GM12892 (cell line): ENCODE measurements at places on chromosomes 3 and 15.

DNA sequence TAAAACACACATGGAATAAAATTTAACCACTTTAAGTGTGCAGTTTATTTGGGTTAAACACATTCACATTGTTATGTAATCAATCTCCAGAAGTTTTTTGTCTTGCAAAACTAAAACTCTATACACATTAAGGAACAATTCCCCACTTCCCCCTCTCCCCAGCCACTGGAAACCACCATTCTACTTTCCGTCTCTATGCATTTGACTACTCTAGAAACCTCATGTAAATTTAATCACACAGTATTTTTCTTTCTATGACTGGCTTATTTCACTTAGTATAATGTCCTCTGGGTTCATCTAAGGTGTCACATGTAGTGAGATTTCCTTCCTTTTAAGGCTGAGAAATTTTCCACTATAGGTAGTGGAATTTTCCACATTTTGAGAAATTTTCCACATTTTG lies 568.7 kb upstream of the UBE2E2 start:
- no peak for DNase-seq

GRCh38 chr3:111577798-111578685 lies 17.1 kb downstream of the ZBED2 start:
- DNase-seq: no peak

DNA sequence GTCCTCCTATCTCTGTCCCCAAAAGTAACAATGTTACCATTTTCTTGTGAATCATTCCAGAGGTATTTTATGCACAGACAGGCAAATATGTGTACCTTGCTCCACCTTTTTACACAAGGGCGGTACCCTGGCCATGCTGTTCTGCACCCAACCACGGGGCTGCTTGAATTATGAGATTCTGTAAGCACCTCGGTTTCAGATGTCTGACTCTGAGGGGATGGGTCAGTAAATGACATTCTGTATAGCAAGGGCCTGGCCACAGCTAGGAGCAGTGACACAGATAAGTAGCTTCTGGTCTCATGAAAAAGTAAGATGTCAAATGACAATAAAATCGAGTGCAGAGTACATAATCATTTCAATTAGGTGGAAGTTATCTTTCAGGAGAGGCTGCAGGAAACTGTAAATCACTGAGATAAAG lies 30.4 kb upstream of the FLNB start:
- no peak for DNase-seq

GRCh38 chr3:177321819-177322218 lies 124.5 kb upstream of the TBL1XR1 start:
- no peak for DNase-seq

GRCh38 chr3:179732661-179733348 lies 80.0 kb downstream of the USP13 start:
- no peak for DNase-seq

- DNase-seq: no peak
Observed at GRCh38 chr15:71215126-71215894, 100.0 kb downstream of the THSD4 start.
